ENCODE measurements at places on chromosomes 12 and 14. TPM values are rescaled to one million over a fixed set of nuclear protein-coding genes. Genes with fewer than 3 reads are reported as not detected.

Gene METTL1
- 37.9 TPM for total RNA-seq

Gene GOLT1B
- total RNA-seq, result 9.3 TPM

Gene ASB2
- 199 TPM for total RNA-seq

Gene GLIPR1L2
- not detected for total RNA-seq

- peak overlapping the region; percentile 31 for H3K27ac ChIP-seq
- H3K4me3 ChIP-seq, result no peak overlapping the region
- peak; percentile 41 for DNase-seq
- H3K4me1 ChIP-seq, result peaks cover 8% of the 10 kb centered on the region
- H3K27me3 ChIP-seq, result no peaks in the 10 kb centered on the region
Measured at GRCh38 chr12:105738051-105738450, 400.7 kb downstream of the NUAK1 start.

DNA sequence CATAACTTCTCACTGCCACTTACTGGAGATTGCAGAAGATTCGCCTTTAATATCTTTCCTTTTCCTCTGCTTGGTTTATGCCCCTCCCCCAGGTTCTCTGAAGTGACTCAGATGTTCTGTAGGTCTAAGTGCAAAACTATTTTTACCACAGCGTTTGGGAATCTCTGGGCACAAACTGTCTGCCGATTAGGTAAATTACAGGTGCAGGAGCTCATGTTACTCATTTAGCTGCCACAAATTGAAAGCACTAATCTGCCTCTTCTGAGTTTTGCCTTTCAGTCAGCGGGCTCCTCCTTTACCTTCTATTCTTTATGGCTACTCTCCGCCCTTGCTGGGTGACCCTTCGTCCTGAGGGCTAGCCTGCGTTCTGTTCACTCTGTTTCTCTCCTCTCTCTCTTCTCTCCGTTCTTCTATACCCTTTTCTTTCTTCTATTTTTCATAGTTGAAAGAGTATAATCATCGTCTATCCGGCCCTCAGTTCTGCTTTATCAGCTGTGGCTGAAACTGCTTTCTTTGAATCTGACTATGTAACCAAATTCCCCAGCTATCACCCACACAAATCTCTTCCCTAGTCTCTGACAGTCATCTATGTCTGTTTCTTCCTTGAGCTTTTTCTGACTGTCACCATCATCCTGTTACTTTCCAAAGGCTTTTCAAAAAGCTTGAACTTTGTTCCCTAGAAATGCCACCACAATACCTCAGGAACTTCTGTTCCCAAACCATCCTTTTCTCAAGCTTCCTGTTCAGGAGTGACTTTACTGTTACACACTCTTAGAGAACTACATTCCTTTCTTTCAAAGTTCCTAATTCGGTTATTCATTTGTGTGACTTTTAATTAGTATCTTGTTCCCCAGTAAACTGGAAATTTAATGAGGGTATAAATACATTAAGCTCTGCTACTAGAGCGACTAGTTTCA is 4.3 kb upstream of the MYF6 start:
- no peak overlapping the region for H3K4me3 ChIP-seq
- no peaks in the 10 kb centered on the region for H3K27me3 ChIP-seq
- no peak for DNase-seq
- peaks cover 7% of the 10 kb centered on the region for H3K4me1 ChIP-seq
- H3K27ac ChIP-seq, result no peak overlapping the region
- H3K36me3 ChIP-seq, result no peaks in the 10 kb centered on the region

- H3K27me3 ChIP-seq, result peaks cover 8% of the 10 kb centered on the region
- no peak for DNase-seq
- H3K4me3 ChIP-seq, result no peak overlapping the region
- no peak overlapping the region for H3K27ac ChIP-seq
- no peaks in the 10 kb centered on the region for H3K36me3 ChIP-seq
Measured at GRCh38 chr12:51726931-51727330, 121.6 kb downstream of the FIGNL2 start.

DNA sequence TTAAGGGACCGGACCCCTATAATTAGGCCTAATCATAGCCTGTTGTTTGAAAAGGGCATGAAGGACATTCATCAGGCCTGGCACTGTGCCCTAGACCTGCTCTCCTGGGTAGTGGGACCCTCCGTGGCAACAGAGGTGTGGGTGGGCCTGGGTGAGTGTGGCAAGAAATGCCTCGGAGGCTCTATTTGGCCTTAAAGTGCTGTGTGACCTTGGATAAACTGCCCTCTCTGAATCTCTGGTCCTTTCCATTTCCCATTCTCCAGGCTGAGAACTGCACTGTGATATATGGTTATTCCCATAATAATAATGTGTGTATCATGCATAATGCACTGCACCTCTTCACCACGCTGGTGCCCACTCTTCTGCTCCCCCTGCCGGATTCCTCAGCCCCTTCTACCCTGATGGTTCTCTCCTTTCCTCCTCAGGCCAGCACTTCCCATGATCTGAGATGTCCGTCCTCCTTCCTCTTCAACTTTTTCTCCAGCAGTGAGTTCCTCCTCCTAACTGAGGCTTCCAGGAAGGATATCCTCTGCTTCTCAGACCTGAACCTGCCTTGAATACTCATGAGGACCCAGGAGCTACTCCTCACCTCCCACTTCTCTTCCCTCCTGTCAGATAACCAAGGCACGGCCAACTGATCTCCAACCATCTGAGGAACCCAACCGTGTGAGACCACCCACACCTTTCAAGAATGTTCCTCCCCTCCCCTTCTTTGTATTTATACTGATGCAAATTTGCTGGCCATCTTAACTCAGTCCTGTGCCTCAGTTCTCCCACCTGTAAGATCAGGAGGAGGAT is 111.0 kb upstream of the PZP start:
- no peaks in the 10 kb centered on the region for H3K27me3 ChIP-seq
- no peak for DNase-seq
- no peaks in the 10 kb centered on the region for H3K4me1 ChIP-seq
- H3K27ac ChIP-seq, result no peak overlapping the region

- no peak overlapping the region for H3K4me3 ChIP-seq
- H3K27me3 ChIP-seq, result no peaks in the 10 kb centered on the region
- H3K36me3 ChIP-seq, result peaks cover 85% of the 10 kb centered on the region
Measured at GRCh38 chr12:109950625-109951024, 45.5 kb downstream of the GIT2 start.

GRCh38 chr12:6960593-6961277 is 9.6 kb downstream of the PTPN6 start:
- peaks cover 65% of the 10 kb centered on the region for H3K4me1 ChIP-seq
- peaks cover 38% of the 10 kb centered on the region for H3K36me3 ChIP-seq
- H3K27ac ChIP-seq, result peak overlapping the region; percentile 93
- no peaks in the 10 kb centered on the region for H3K27me3 ChIP-seq
- H3K4me3 ChIP-seq, result peak overlapping the region; percentile 62
- no peak for DNase-seq

- no peaks in the 10 kb centered on the region for H3K27me3 ChIP-seq
- peaks cover 12% of the 10 kb centered on the region for H3K36me3 ChIP-seq
- no peak overlapping the region for H3K4me3 ChIP-seq
- H3K4me1 ChIP-seq, result peaks cover 9% of the 10 kb centered on the region
Measured at GRCh38 chr14:88422919-88423650, 37.6 kb downstream of the SPATA7 start.

GRCh38 chr12:121009741-121010140 is 6.5 kb downstream of the C12orf43 start:
- H3K27ac ChIP-seq, result no peak overlapping the region
- peak; percentile 76 for DNase-seq
- no peaks in the 10 kb centered on the region for H3K27me3 ChIP-seq
- peaks cover 9% of the 10 kb centered on the region for H3K4me1 ChIP-seq

- H3K27me3 ChIP-seq, result no peaks in the 10 kb centered on the region
- H3K4me3 ChIP-seq, result no peak overlapping the region
- DNase-seq, result no peak
- no peak overlapping the region for H3K27ac ChIP-seq
Measured at GRCh38 chr12:132133952-132134652, 10.0 kb downstream of the DDX51 start.

DNA sequence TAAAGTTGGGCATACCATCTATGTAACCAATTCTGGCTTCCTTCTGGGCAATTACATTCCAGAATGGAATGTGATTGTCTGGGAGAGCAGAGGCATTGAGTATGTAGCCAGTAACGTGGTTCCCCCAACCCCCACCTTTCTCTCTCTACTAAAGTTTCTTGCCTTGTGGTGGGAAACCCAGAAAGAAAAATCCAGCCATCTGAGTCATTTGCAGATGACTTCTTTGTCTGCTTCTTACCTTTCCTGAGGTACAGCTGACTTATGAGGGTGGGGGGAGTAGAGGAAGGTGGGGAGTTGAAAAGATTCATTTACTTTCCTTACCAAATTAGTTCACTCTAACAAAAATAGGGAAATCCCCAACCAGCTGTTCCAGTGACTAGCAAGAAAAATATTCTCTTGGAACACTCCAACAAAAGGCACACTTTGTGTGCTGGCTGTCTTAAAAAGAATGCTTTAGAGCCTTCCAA is 112.1 kb upstream of the FRMD6 start:
- H3K36me3 ChIP-seq, result no peaks in the 10 kb centered on the region
- no peaks in the 10 kb centered on the region for H3K27me3 ChIP-seq
- no peak overlapping the region for H3K27ac ChIP-seq
- no peak overlapping the region for H3K4me3 ChIP-seq
- no peak for DNase-seq

DNA sequence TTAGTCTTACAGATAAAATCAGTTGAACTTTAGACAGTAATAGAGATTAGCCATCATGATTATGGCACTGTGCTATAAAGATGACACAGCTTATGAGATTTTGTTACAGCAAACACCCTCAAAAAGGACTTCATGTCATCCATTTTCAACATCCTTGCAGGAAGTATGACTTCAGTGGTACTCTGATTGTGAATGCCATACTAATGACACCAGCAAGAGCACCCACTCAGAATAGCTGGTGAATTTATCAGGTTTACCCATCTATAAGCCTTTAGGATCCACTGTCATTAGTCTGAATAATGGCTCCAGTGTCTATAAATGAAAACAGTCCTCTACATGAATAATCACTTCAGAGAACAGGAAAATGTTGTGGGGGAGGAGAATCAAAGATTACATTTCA is 615.2 kb downstream of the RPS29 start:
- no peak for DNase-seq
- no peak overlapping the region for H3K27ac ChIP-seq
- no peaks in the 10 kb centered on the region for H3K27me3 ChIP-seq
- no peak overlapping the region for H3K4me3 ChIP-seq
- H3K4me1 ChIP-seq, result no peaks in the 10 kb centered on the region
- H3K36me3 ChIP-seq, result no peaks in the 10 kb centered on the region

GRCh38 chr12:13472690-13473089 is 276.2 kb downstream of the EMP1 start:
- H3K36me3 ChIP-seq, result no peaks in the 10 kb centered on the region
- no peak for DNase-seq
- H3K27me3 ChIP-seq, result peaks cover 12% of the 10 kb centered on the region
- H3K4me3 ChIP-seq, result no peak overlapping the region
- no peak overlapping the region for H3K27ac ChIP-seq

DNA sequence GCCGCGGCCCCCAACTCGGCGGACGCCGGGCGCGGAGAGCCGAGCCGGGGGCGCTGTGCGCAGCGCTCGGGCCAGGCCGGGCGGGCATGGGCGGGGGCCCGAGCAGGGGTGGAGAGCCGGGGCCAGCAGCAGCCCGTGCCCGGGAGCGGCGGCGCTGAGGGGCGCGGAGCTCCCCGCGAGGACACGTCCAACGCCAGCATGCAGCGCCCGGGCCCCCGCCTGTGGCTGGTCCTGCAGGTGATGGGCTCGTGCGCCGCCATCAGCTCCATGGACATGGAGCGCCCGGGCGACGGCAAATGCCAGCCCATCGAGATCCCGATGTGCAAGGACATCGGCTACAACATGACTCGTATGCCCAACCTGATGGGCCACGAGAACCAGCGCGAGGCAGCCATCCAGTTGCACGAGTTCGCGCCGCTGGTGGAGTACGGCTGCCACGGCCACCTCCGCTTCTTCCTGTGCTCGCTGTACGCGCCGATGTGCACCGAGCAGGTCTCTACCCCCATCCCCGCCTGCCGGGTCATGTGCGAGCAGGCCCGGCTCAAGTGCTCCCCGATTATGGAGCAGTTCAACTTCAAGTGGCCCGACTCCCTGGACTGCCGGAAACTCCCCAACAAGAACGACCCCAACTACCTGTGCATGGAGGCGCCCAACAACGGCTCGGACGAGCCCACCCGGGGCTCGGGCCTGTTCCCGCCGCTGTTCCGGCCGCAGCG is 639 bp downstream of the FZD10 start:
- H3K4me1 ChIP-seq, result peaks cover 28% of the 10 kb centered on the region
- H3K27me3 ChIP-seq, result peaks cover 45% of the 10 kb centered on the region
- DNase-seq, result peak; percentile 30
- no peaks in the 10 kb centered on the region for H3K36me3 ChIP-seq
- peak overlapping the region; percentile 50 for H3K4me3 ChIP-seq
- no peak overlapping the region for H3K27ac ChIP-seq

All from stomach (tissue), 19 donors.